ENCODE measurements at places on chromosomes 5 and 9.

- DNase-seq = no peak
Measured at GRCh38 chr9:76490249-76490990, 31.4 kb downstream of the GCNT1 start.

DNA sequence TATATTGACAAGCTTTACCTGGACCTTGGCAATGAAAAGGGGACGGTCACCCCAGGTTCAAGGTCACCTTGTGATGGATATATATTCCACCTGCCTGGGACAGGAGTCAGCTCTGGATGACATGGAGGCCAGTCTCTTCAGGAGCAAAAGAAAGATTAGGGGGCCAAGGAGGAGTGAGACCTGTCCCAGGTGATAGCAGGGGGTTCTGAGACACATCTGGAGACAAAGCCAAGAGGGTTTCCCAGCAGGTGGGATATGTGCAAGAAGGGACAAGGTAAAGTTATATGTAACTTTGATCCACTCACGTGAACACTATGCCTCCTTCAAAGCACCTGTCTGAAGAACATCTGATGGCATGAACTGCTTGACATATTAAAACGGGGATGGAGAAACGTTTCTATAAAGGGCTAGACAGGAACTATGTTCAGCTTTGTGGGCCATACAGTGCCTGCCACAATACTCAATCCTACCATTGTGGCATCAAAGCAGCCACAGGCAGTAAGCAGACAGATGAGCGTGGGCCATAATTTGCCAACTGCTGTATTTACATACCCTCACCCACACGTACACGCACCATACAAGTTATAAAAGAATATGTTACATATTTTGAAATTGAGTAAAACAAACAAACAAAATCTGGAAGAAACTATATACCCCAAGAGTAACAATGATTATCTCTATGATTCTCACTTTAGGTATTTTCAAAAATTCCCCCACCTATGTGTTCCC is 62.9 kb upstream of the ZNF622 start:
- DNase-seq = no peak

DNA sequence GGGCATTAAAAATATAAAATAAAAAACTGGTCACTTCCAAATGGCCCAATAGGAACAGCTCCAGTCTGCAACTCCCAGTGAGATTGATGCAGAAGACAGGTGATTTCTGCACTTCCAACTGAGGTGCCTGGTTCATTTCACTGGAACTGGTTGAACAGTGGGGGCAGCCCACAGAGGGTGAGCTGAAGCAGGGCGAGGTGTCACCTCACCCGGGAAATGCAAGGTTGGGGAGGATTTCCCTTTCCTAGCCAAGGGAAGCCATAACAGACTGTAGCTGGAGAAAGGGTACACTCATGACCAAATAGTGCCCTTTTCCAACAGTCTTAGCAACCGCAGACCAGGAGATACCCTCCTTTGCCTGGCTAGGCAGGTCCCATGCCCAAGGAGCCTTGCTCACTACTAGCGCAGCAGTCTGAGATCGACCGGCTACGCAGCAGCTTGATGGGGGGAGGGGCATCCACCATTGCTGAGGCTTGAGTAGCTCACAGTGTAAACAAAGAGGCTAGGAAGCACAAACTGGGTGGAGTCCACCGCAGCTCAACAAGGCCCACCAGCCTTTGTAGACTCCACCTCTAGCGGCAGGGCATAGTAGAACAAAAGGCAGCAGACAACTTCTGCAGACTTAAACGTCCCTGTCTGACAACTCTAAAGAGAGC is 12.7 kb downstream of the RLN1 start:
- no peak for DNase-seq

DNA sequence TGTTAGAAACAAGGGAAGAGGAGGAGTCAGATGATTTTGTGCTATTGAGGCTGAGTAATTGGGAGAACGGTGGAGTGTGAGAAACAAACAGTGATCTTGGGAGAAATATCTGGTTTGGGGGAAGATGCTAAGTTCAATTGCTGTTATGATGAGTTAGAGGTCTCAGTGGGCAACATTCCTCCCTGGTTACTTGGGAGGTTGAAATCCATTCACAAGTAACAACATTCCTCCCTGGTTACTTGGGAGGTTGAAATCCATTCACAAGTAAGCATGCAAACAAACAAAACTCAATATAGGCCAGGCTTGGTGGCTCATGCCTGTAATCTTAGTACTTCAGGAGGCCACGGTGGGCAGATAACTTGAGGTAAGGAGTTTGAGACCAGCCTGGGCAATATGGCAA is 38.7 kb downstream of the AGXT2 start:
- DNase-seq = no peak

DNA sequence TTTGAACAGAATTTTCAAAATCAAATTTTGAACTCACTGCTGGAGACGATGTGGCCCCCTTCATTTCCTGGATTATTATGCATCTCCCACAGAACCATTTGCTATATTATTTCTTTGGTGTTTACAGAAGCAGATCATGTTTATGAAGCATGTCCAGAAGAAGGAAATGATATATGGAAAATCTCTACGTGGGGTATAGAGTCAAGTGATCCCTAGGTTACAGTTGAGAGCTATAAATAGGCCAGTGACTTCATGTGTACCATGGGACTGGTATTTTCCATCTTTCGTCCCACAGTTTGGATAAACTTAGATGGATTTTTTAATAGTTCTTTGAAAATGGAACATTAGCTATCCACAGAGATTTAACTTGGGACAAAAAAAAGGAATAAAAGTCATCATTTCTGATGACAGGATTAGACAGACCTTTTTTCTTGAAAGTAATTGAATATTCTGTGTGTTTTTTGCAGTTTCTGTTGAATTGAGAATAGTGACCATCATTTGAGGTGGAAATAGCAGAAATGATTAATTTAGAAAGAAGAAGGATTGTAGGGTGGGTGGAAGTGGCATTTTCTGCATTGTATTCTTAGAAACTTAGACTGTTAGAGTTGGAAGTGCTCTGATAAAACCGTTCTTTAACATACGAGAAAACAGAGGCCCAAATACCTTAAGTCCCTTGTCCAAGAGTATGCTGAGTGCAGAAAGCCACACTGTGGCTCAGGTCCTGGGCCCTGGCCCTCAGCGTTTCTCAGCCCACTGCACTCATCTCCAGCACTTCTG is 136.4 kb downstream of the PIP5K1B start:
- DNase-seq = no peak

DNA sequence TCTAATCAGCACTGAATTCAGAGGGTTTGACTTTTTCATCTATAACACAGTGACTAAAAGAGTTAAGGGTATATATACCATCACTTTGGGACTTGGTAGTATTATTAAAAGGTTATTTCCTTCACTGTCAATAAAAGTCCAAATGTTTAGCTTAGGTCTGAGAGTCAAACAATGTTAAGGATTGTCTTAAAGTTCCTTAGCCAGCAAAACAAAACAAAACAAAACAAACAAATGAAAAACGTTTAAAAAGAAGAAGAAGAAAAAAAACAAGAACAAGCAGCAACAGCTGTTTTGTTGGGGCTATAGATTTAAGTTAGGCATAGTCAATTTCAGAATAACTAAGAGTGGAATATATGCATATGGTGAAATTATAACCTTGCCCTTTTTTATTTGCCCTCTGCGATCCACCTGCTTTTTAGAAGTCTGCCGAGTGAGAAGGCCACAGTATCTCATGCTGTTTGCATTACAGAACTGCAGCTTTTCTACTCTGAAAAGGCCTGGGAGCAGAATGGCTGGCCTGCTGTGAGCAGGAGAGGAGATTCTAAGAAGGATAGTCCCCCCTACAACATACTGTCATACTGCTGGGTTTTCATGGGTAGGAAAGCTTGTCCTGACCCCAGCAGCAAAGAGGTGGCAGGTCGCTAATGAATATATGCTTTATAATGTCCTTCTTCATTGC is 141.7 kb downstream of the NTRK2 start:
- DNase-seq = no peak

- no peak for DNase-seq
Measured at GRCh38 chr5:32645246-32645645, 59.9 kb downstream of the SUB1 start.

DNA sequence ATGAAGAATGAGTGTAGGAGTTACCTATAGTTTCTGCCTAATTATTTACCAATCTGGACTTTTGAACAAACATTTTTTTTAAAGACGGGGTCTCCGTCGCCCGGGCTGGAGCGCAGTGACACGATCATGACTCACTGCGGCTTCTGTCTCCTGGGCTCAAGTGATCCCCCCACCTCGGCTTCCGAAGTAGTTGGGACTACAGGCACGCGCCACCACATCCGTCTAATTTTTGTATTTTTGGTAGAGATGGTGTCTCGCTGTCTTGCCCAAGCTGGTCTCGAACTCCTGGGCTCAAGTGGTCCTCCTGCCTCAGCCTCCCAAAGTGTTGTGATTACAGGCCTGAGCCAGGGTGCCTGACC is 1.5 kb downstream of the CTNNA1 start:
- no peak for DNase-seq

GRCh38 chr5:141558150-141558549 is 60.6 kb downstream of the DIAPH1 start:
- no peak for DNase-seq

DNA sequence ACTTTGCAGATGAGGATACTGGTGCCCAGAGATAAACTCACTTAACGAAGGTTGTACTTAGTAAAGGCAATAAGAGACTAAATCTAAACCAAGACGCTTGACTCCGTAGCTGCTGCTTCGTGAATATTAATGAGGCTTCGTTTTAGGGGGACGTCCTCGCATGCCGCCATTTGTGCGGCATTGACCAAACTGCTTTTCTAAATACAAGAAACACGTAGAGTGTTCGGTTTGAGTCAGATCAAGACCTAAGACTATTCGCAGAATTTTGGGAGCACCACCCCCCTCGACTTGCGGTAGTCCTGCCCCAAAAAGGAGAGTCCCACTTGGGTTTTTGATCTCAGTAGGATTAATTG is 1.1 kb downstream of the NPM1 start:
- DNase-seq = no peak

DNA sequence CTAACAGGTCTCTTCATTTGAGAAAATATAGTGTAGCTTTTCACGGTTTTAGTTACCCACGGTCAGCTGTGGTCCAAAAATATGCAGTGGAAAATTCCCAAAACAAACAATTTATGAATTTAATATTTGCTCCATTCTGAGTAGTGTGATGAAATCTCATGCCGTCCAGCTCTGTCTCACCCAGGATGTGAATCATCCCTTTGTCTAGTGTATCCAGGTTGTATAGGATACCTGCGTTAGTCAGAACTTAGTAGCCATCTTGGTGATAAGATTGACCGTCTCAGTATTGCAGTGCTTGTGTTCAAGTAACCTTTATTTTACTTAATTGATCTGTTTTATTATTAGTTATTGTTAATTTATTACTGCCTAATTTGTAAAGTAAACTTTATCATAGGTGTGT is 41.1 kb downstream of the NDUFS4 start:
- no peak for DNase-seq

DNA sequence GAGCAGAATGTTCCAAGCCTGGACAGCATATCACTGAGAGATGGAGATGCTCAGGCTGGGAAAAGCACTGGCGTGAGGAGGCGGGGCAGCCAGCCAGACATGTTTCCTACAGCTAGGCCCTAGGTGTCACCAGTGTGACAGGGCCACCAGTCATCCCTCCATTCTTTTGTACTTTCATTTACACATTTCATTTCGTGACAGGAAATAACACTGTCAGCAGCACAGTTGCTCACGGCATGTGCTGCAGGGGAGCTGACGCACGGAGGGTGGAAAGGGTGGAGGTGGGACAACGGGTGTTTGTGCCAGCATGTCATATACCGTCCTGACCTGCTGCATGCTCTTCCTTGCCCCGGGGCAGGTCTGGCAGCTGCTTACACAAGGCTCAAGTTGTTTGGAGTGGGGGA is 14.8 kb upstream of the CEMIP2 start:
- no peak for DNase-seq

DNA sequence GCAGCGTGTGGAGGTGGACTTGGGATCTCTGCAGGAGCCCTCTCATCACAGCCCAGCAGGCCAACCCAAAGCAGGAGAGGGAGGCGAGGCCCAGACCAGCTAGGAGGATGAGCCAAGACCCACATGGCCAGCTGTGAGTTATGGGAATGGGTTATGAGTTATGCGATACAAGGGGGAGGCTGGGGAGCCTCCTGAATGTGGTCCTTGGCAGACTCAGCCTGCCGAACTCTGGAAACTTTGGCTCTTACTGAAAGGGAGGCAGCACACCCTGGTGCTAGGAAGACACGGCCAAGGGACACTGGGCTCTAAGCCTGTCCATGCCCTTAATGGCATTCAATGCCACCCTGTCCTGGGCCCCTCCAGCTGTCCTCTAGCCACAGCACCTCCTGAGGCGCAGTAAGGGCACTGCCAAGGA is 7.7 kb upstream of the VAV2 start:
- no peak for DNase-seq

DNA sequence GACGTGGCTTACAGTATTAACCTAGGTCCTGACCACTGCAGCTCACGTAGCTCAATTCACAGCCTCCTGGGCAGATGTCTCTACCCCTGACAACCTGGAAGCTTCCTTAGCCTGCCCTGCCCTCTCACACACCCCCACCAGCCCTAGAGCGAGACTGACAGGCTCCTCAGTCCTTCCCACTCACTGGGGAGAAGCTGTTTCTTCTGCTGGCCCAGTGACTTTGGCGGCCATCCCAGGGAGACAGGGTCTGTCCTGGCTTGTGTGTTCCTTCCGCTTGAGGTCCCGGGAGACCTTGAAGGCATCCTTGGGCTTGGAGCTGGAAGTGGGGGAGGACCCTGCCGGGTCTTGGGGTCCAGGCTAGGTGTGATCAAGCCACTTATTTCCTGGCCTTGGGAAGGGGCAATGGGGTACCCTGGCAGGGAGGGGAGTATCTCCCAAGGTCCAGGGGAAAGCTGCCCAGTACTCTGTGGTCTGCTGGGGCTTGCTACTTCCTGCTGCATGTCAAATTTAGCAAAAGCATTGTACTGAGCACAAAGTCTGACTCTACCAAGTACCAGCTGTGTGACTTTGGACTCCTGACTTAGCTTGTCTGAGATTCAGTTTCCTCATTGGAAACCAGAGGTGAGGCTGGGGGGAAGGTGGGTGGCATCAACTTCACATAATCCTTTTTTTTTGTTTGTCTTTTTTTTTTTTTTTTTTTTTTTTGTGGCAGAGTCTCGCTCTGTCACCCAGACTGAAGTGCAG is 1.9 kb downstream of the MIGA2 start:
- no peak for DNase-seq

DNA sequence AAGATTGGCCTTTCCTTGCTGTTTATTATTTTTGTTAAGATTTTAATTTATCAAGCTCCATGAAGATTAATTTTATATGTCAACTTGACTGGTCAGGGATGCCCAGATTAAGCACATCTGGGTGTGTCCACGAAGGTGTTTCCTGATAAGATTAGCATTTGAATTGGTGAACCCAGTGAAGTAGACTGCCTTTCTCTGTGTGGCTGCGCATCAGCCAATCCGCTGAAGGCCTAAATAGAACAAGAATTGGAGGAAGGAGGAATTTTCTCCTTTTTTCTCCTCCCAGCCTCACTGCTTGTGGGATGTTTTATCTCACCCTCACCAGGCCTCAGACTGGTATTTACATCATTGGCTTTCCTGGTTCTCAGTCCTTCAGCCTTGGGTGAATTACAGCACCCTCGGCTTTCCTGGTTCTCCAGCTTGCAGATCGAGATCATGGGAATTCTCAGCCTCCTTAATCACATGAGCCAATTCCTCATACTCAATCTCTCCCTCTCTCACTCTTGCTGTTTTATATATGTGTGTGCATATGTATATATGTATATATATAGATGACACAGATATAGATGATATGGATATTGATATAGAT is 135.4 kb upstream of the SPEF2 start:
- no peak for DNase-seq

- DNase-seq = no peak
Measured at GRCh38 chr5:161167016-161167767, 315.2 kb upstream of the ATP10B start.

GRCh38 chr5:98813755-98814154 is 40.3 kb downstream of the RGMB start:
- DNase-seq = no peak

Measured in adipocyte (in vitro differentiated cells).